Suprapubic skin (tissue), 4 donors: ENCODE measurements at places on chromosomes 16 and 17. TPM values are rescaled to one million over a fixed set of nuclear protein-coding genes. Genes with fewer than 3 reads are reported as not detected.
A peak's percentile ranks its signal among the peaks of the same experiment; 100 is the strongest.

DNA sequence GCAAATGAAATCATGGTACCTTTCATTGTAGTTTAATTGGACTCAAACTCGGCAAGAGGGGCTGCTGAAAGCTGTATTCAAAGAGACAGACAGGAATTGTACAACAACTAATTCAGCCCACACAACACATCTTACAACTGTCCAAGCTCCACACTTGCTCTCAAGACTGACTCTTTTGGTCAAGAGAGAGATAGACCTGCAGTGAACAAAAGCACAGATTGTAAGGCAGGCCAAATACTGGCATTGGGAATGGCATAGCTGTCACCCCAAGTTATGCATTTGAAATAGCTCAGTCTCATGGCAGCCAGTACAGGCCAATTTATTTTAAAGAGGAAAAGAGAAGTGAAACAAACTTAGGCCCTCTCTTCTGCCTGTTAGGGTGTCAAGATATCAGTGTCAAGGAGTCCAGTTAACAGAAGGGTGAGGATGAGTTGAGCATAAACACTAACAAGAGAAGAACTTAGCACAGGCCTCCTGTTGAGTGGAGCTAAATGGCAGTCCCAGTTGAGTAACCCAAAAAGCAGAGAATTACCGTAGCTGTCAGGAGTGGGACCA is 215.7 kb downstream of the IRX3 start:
- no peak for DNase-seq
- H3K4me1 ChIP-seq, result no peaks in the 10 kb centered on the region
- H3K27ac ChIP-seq, result no peak overlapping the region
- H3K36me3 ChIP-seq, result no peaks in the 10 kb centered on the region
- no peak overlapping the region for H3K4me3 ChIP-seq

GRCh38 chr16:24689128-24689527 is 40.3 kb upstream of the TNRC6A start:
- no peaks in the 10 kb centered on the region for H3K27me3 ChIP-seq
- H3K4me1 ChIP-seq, result peaks cover 7% of the 10 kb centered on the region
- no peak overlapping the region for H3K27ac ChIP-seq
- no peak overlapping the region for H3K4me3 ChIP-seq

- H3K4me1 ChIP-seq, result peaks cover 9% of the 10 kb centered on the region
- H3K27ac ChIP-seq, result no peak overlapping the region
- H3K27me3 ChIP-seq, result no peaks in the 10 kb centered on the region
- no peak for DNase-seq
- H3K4me3 ChIP-seq, result no peak overlapping the region
Measured at GRCh38 chr16:11539641-11540050, 47.1 kb downstream of the LITAF start.

GRCh38 chr17:4949321-4950074 is 1.2 kb upstream of the PFN1 start:
- no peaks in the 10 kb centered on the region for H3K27me3 ChIP-seq
- H3K4me3 ChIP-seq, result peak overlapping the region; percentile 85
- peaks cover 55% of the 10 kb centered on the region for H3K4me1 ChIP-seq
- peaks cover 5% of the 10 kb centered on the region for H3K36me3 ChIP-seq
- DNase-seq, result peak; percentile 90

Gene PIMREG
- 3.3 TPM for total RNA-seq

Gene KRTAP1-1
- total RNA-seq, result 46.0 TPM

Gene ZNF205
- total RNA-seq, result 19.4 TPM

Gene TK2
- total RNA-seq, result 19.4 TPM

Gene KRTAP4-3
- not detected for total RNA-seq

Gene ALOX15B
- total RNA-seq, result 57.3 TPM

Gene TACO1
- 20.2 TPM for total RNA-seq

Gene SRCIN1
- total RNA-seq, result 14.8 TPM
